ENCODE measurements at places on chromosomes 6 and 20.

DNA sequence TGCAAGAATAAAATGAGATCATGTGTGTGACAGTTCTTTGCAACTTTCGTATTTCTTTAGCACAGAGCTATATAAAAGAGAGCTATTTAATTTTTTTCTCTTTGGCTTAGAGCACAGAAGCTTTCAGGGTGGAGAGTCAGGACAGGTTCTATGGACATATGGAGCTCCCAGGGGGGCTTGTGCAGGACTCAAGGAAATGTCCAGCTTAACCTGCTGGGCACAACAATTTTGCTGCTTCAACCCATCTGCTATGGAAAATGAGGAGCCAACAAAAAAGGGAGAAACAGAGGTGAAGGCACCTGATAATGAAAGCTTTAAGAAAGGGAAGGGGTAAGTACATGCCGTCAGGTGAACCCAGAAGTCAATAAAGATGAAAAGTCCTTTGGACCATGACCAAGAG, 5.1 kb upstream of the SNAP25 start:
- no peak for DNase-seq

GRCh38 chr6:35906499-35906846, 14.4 kb downstream of the SRPK1 start:
- no peak for DNase-seq

GRCh38 chr6:88761237-88762031, 202.0 kb downstream of the RNGTT start:
- DNase-seq = peak; percentile 26

DNA sequence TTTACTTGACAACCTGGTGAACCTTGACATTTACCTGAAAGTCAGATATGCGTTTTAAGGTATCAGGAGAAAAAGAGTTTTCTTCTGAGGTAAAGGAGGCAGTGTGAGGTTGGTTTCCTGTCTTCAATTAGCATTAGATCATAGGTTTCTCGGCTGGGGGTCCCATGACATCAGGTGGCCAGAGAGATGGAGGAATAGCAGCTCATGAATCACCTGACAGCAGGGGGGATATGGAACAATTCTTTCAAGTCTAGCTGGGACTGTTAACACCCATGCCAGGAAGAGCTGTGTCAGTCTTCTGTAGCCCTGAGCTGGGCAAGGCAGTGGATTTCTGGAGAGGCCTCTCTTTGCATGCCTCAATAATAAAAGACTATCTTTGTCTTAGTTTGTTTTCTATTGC, 108.0 kb upstream of the TMEM170B start:
- DNase-seq = no peak

DNA sequence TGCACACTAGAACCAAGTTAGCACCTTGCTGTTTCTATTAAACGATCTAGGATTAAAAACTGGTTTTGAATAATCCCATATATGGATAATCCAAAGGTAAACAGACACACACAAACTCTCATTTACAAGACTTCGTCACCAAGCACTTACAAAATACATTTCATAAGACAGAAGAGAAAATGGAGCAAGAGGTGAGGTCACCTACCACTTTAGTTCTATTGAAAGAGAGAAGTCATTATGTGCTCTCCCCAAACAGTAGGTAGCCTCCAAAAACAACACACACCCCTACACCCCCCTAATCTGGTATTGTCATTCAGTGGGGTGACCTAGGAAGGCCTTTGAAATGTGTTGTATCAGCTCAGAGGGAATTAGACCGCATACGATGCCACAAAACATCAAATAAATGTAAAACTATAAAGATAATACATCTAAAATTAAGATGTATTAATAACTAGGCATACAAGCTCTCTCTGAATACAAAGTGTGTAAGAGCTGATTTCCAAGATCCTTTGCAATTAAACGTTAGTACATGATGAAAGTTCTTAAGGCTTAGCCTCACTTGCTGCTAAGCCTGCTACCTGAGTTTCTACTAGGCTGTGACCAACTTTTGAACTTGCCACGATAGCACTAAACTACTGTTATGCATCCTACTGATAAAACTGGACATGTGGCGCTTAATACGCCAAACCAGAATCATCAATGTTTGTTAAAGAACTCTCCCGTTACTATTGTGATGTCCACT, 1.6 kb downstream of the SRPK1 start:
- DNase-seq = no peak

GRCh38 chr20:34473262-34473883, 42.8 kb upstream of the DYNLRB1 start:
- DNase-seq = peak; percentile 26

Data from activated CD4-positive, alpha-beta T cell treated with anti-CD3 and anti-CD28 coated beads, Interleukin-2, Interleukin-4, amounts not matched to agents 100 ng/mL and 50 ng/mL, durations not matched to agents 16 hours and 8 hours (primary cell).